ENCODE measurements at places on chromosomes 5 and 9.

DNA sequence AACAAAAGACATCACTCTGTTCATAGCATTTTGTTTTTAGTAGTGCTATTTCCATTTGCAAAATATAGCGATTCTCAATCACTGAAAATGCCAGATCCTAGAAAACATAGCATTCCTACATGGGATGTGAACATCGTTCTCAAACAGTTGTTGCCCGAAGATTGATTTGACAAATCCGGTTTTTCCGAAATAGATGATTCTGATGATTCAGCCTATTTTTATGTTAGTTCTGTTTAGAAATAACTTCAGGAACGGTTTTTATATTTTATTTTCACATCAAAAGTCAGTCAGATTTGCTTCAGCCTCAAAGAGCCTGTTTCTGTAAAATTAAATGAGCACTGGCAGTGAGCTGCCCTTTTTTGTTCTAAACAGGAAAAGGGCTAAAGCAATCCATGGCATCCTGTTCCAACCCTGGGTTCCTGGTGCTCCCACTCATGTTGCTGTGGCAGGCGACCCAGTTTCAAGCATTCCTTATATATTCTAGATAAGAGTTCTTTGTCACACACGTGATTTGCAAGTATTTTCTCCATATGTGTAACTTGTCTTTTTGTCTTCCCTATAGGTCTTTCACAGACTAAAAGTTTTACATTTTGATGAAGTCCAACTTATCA, 14.2 kb upstream of the PSIP1 start:
- DNase-seq: no peak

- DNase-seq: peak; percentile 94
These were observed 190.8 kb downstream of the ARHGEF28 start for GRCh38 chr5:73816656-73817420.

GRCh38 chr9:113922160-113922559, 46.1 kb downstream of the ZNF618 start:
- no peak for DNase-seq

DNA sequence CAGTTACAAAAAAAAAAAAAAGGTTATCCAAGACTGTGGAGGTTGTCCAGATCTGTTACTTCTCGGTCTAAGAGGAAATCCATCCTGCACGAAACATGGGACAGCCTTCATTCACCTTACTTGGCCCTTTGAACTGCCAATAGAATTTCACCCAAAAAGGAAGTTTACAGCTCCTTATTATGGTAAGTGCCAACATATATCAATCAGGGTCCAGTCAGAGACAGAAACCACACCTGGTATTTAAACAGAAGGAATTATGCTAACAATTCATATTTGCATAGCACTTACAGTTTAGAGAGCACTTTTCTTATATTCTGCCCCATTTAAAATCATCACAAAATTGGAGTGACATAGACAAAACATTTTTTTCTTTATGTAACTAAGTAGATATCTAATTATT, 93.6 kb upstream of the PTPN3 start:
- DNase-seq: no peak

GRCh38 chr5:14781106-14781505, 90.5 kb downstream of the ANKH start:
- no peak for DNase-seq

- DNase-seq: no peak
These were observed 168.0 kb downstream of the KIF4B start for GRCh38 chr5:155181542-155181941.

- DNase-seq: no peak
These were observed 47.2 kb downstream of the CAMK2A start for GRCh38 chr5:150242251-150242894.

DNA sequence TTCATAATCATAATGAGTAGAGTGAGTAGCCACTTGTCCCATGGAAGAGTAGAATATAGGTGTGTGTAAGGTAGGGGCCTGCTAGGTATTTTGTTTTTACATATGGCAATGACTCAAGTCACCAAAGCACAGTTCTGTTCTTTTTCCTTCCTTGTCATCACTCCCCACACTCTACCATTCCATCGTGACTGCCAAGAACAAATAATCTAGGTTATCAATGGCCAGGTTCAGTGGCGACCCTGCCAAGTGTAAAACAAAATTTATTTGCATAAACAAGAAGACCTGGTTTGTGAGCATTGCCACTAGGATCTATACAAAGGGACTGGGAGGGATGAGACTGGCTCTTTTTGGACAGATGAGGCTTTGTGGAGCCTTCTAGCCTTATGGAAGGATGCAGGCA, 55.2 kb upstream of the RANBP3L start:
- DNase-seq: no peak

DNA sequence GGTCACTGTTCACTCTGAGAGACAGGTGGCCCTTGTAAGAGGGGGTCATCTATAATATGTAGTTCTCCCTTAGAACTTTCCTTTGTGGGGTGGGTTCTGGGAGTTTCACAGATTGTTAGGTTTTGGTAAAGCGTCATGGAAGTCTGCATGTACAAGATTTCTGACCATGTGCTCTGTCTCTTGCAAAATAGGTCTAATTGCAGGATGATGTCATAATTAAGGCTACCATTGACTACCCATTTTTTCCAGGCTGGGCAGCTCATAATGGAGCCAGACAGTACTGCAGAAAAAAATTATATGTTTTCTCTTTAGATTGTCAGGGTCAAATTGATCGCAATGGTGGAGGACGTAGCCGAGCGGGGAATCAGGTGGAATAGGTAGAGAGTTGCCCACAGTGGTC, 3.7 kb upstream of the GM2A start:
- no peak for DNase-seq

GRCh38 chr5:120413686-120414085, 50.4 kb upstream of the PRR16 start:
- DNase-seq: peak; percentile 68

DNA sequence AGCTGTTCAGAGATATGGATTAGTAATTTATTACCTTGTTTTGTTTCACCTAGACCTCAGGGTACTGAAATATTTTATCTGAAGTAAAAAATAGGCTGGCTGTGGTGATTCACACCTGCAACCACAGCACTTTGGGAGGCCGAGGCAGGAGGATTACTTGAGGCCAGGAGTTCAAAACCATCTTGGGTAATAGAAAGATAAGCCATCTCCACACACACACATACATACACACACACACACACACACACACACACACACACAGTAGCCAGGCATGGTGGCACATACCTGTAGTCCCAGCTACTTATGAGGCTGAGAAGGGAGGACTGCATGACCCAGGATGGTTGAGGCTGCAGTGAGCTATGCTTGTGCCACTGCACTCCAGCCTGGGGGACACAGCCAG, 3.7 kb downstream of the ANXA2R start:
- no peak for DNase-seq

GRCh38 chr5:102294886-102295395, 1.1 kb downstream of the SLCO4C1 start:
- no peak for DNase-seq

DNA sequence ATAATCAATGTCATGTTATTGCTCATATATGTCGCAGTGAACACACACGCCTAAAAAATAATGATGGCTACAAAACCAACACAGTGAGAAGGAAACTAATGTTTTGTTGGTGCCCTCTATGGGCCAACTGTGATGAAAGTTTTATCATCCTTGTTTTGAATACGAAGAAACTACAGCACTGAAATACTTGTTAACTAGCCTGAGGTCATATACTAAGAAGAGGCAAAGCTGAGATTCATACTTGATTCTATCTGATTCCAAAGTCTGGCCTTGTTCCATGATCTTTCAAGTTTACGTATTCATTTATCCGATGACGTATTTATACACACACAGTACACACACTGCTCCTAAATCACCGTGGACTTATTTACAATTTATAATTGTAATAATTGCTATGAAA, 16.1 kb upstream of the DRD1 start:
- no peak for DNase-seq

DNA sequence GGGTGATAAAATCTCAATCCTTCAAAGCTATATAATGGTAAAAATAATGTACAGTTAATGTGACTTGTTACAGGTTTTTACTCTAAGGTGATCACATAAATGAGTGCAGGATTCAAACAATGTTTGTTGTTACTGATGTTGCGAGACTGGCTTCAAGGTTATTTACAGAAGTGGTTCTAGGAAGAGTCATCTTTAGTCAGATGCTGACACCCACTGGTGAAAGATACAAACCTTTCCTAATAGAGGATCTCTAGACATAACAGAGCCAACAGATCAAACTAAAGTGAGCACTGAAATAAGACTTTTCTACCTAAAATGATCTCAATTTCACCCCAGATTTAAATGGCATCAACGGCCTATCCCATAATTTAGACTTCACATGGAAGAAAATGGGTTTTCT, 20.2 kb downstream of the ARSB start:
- DNase-seq: peak; percentile 74

DNA sequence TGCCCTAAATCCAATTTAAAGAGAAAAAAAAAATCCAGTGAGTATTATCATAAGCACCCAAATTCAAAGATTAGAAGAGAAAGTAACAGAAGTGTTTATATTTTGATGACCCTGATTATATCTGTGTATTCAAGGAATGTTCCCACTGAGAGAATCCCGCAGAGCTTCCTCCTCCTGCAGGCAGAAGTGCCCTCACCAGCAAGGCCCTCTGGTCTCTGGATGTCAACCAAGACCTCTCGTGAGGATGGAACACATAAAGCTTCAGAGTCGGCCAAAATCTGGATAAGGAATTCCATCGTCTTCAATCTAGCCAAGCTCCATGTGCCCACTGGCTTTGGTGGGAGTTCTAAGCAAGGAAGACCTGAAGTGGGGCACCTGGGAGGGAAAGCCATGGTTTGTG, 18.1 kb downstream of the PTCH1 start:
- DNase-seq: no peak

DNA sequence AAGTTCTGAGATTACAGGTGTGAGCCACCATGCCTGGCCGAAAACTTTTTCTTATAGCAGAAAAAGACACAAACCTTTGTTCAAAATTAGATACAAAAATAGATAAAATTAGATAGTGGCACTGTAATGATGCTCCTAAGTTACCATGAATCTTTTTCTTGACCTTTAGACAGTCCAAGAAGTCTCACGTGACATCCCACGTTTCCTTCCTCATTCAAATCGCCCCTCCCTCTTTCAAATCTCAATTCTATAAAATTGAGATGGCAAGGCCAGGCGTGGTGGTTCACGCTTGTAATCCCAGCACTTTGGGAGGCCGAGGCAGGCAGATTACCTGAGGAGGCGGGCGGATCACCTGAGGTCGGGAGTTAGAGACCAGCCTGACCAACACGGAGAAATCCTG, 7.7 kb upstream of the ZCCHC10 start:
- DNase-seq: no peak

GRCh38 chr9:112817860-112818203, 67.3 kb downstream of the SNX30 start:
- no peak for DNase-seq

- no peak for DNase-seq
These were observed 89.9 kb downstream of the SIL1 start for GRCh38 chr5:139108063-139108824.

- no peak for DNase-seq
These were observed 20.8 kb upstream of the CKMT2 start for GRCh38 chr5:81212211-81212751.

GRCh38 chr9:75612754-75613153, 277.7 kb upstream of the PCSK5 start:
- DNase-seq: no peak

DNA sequence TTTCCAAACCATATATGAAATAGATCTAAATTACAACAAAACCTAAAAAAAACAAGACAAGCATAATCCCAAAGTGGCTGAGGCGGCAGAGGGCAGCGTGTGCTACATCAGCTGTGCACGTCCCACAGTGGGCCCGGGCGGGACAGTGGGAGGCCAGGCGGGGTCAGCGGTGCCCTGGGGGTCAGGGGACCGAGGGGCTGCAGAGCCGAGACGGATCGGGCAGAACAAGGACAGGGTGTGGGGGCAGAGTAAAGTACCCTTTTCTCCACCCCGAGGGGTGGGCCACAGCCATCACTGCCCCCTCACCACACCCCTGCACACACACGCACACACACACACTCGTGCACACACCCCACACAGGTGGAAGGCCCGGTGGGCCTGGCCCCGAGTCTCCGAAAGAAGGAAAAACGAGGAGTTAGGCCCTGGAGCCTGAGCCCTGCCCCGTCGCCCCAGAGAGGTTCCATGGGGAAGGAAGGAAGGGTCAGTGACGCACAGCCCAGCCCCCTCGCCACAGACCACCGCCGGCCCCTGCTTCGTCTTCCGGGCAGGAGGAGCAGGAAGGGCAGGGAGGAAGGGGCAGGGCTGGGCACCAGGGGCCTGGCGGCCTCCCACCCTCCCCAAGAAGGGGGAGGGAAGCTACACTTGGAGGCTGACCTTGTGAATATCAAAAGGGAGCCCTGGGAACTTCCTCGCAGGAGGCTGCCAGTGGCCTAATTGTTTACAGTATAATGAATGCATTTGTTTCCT, 49.6 kb upstream of the UBAC1 start:
- DNase-seq: no peak

GRCh38 chr9:94182532-94182931, 76.6 kb upstream of the ZNF169 start:
- DNase-seq: no peak

- DNase-seq: no peak
These were observed 93.8 kb downstream of the VPS13A start for GRCh38 chr9:77271023-77271690.

DNA sequence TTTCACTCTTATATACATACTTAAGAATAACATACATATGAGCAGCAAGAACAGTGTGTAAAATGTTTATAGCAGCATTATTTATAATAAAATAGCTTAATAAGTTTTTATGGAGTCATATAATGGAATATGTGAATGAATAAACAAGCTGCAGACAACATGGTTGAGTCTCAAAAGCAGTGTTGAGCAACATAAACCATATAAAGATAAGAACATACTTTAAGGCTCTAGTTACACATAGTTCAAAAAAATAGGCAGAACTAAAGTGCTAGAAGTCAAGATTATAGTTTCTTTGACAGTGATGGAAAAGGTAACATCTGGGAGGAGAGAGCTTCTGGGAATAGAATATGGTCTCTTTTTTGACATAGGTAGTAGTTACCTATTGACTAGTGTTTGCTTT, 53.7 kb upstream of the ADAMTS19 start:
- DNase-seq: no peak

- DNase-seq: no peak
These were observed 51.1 kb downstream of the CCDC192 start for GRCh38 chr5:127754259-127754658.

- no peak for DNase-seq
These were observed 305.0 kb downstream of the MRPS30 start for GRCh38 chr5:45113726-45114125.

GRCh38 chr5:161778796-161779195, 69.1 kb upstream of the GABRA1 start:
- no peak for DNase-seq

- DNase-seq: no peak
These were observed 20.0 kb upstream of the CREBRF start for GRCh38 chr5:173035904-173036707.

- no peak for DNase-seq
These were observed 4.8 kb downstream of the HSDL2 start for GRCh38 chr9:112384690-112385089.

GRCh38 chr5:54135042-54135441, 175.3 kb downstream of the ARL15 start:
- DNase-seq: peak; percentile 53

GRCh38 chr9:85729882-85730281, 11.9 kb downstream of the AGTPBP1 start:
- no peak for DNase-seq

GRCh38 chr5:82851471-82851870, 225.7 kb downstream of the TMEM167A start:
- DNase-seq: no peak

GRCh38 chr9:27365707-27366376, 68.9 kb upstream of the EQTN start:
- no peak for DNase-seq

- peak; percentile 65 for DNase-seq
These were observed 25.8 kb downstream of the FBXL7 start for GRCh38 chr5:15525703-15526275.

GRCh38 chr5:43729846-43730478, 127.0 kb downstream of the NNT start:
- peak; percentile 34 for DNase-seq

Measured in HCEC 1CT (cell line).